ENCODE measurements at places on chromosomes 7 and 10.

GRCh38 chr7:45700556-45700955 lies 126.4 kb downstream of the ADCY1 start:
- no peak for DNase-seq

DNA sequence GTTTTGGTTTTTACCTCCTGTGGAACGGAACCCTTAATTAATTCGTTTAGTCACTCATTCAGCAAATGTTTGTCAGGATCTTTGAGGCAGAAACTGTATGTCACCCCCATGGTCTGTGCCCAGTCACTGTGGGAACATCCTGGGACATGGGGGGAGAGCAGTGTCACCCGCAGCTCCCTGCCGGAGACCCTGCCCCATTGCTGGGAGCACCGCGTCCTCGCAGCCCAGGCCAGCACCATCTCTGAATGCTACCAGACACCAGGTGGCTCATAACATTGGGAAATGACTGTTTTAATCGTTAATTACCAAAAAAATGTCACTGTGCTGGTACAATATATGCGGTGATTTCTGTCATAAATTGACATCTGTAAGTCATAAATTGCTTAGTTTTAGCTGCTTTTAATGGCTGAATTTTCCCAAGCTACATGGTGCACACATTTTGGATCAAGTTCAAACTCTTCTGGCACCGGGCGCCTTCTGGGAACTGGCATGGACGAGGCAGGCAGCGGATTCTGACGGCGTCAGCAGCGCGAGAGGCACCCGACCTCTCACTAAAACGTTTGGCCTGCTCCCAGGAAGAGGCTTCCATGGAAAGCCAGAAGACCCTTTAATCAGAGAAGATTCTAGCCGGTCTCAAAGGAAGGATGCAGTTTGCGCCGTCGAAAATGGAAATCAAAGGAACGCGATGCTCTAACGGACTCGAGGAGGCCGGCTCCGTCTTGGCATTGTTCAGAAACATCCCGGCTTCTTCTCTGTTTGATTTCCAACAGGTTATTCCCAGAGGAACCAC lies 184.2 kb downstream of the ADARB2 start:
- no peak for DNase-seq

- no peak for DNase-seq
Measured at GRCh38 chr7:140403878-140404564, at the start of gene RAB19. TSS of gene RAB19 (plus strand) at chr7:140404058. CDS start at chr7:140407647, 3,589 bp downstream.

- peak; percentile 9 for DNase-seq
Measured at GRCh38 chr10:62492012-62492869, 118.1 kb downstream of the ZNF365 start.

DNA sequence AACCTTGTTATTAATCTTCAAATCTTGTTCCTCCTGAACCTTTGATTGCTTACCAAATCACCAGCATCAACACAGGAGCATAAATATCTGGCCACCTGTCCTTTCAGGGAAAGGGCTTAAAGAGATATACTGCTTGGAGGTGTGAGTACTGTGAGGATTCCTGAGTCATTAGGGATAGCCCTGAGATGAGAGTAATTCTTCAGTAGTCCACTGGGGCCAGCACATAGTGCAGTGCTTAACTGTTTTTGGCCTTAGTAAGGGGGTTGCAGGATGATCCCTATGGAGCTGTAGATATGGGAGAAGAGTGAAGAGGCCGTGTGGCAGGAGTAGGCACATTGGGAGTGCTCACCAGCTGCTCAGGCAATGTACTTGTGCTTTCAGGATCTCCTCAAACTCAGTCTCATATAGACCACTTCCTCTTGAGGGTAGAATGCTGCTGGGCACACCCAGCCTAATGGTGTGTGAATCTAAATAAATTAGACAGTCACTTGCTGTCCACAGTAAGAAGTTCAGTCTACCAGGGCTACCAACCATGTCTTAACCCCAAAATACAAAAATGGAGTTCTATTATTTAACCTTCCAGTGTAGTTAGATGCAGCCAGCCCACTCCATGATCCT lies 26.5 kb upstream of the GPR141 start:
- DNase-seq = no peak

- DNase-seq = peak; percentile 84
Measured at GRCh38 chr7:7564323-7564780, 2.3 kb upstream of the MIOS start.

DNA sequence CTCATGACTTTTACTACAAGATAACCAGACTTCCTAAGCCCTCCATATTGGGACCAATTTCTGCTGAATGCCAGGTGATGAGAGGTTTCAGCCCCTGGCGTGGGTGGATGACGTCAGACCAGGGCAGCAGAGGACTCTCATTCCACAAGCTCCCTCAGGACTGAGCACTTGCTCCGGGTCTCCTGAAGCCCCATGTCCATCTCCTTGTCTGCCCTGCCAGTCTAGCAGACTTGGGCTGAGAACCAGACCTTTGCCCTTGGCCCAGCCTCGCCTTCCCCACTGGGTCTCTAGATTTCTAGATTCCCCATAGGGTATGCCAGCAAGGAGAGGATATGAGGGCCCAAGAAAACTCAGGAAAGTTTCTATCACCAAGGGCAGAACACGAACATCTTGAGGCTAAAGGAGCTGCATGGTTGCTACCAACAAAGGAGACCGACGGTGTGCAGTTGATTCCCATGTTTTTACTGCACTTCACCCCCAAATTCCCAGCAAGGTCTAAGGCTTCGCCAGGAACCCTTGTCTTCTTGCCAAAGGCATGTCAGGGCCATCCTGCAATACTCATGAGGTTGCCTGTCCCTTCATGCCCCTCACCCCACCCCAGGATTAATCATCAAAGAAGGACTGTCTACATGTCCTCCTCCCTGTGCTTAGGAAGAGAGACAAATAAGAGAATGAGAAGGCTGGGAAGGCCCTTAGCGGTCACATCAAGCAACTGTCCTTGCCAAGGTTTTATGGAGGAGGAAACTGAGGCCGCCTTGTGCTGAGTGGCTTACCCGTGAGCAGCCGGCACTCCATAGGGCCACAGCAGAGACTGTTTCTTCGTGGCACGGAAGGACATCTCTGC lies 96.5 kb upstream of the MACROH2A2 start:
- DNase-seq = no peak

- no peak for DNase-seq
Measured at GRCh38 chr10:124074501-124075109, 18.8 kb downstream of the CHST15 start.

DNA sequence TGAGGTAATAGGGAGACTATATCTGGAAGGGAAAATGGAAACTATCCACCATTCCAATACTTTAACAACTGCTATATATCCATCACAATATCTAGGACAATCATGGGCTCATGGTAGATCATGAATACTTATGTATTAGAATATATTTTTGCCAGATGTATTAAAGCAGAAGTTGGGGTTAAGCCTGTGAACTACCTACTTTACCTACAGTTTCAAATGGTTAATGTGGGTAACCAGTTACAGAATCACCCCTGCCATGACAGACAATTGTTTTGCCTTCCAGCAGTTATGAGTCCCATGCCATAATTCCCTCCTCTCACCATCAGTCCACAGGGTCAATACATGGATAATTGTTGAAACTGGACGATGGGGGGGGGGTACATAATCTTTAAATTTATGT lies 29.9 kb upstream of the RAPGEF5 start:
- no peak for DNase-seq

- DNase-seq = no peak
Measured at GRCh38 chr7:99120501-99120900, 23.4 kb downstream of the SMURF1 start.

GRCh38 chr10:72370201-72370722 lies 15.5 kb upstream of the DNAJB12 start:
- no peak for DNase-seq

DNA sequence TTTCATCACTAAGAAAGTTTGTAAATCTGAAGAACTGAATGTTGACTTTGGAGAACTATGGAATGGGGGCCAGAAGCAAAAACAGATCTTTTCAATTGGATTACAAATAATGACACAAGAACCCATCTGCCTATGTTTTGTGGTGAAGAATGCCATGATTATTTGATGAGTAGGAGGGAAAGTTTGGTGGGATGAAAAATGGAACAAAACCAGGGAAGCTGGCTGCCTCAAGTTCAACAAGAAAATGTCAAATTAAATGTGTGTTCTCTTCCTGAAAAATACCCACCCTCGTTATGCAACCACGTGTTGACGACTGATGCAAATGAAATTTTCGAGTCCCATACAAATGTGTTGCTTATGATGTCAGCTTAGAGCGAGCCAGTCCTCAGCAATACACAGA lies 208.5 kb downstream of the GPR37 start:
- no peak for DNase-seq

DNA sequence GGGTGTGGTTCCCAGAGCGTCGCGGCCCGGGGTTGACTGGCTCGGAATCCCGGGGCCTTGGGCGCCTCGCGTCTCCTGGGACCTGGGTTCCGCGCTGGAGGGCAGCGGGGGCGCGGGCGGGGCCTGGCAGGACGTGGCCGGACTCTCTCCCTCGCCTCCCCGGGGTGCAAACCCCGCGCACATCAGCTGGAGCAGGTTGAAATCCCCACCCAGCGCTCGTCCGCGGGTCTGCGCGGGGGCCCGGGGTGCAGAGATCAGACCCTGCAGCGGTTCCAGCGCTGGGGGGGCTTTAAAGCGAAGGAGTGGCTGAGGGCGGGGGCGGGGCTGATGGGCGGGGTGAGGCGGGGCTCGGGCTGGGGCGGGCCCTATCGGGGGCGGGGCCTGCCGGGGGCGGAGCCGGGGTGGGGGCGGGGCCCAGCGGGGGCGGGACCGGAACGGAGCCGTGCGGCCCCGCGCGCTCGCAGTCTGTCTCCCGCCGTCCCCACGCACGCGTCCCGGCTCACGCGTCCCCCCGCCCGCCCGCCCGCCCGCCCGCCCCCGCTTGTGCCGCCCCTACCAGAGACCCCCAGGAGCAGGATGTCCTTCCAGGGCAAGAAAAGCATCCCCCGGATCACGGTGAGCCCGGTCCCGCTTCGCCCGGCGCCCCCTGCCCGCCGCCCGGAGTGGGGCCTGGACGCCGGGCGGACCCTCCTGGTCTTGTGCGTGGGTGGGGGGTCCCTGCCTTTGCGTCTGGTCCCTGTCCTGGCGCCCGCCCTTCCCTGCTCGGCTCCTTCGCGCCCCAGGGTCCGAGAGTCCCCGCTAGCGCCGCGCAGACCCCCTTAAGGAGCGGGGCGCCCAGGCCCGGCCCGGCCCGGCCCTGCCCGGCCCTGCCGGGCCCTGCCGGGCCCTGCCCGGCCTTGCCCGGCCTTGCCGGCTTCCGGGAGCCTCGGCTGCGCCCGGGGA lies at the start of gene DPYSL4:
Gene DPYSL4 (plus strand): TSS at position 461 of the 942 bp plus-strand sequence. CDS start 116 bp downstream, at position 577.
- peak; percentile 37 for DNase-seq

GRCh38 chr7:159047536-159047935 lies 97.1 kb downstream of the VIPR2 start:
- no peak for DNase-seq

GRCh38 chr7:86660950-86661462 lies 17.3 kb downstream of the GRM3 start:
- DNase-seq = no peak

- DNase-seq = peak; percentile 72
Measured at GRCh38 chr10:21336476-21337170, 188.9 kb downstream of the SKIDA1 start.

GRCh38 chr7:66946545-66946944 lies 25.5 kb downstream of the TMEM248 start:
- no peak for DNase-seq

- DNase-seq = no peak
Measured at GRCh38 chr10:43299579-43299978, 32.7 kb upstream of the RASGEF1A start.

DNA sequence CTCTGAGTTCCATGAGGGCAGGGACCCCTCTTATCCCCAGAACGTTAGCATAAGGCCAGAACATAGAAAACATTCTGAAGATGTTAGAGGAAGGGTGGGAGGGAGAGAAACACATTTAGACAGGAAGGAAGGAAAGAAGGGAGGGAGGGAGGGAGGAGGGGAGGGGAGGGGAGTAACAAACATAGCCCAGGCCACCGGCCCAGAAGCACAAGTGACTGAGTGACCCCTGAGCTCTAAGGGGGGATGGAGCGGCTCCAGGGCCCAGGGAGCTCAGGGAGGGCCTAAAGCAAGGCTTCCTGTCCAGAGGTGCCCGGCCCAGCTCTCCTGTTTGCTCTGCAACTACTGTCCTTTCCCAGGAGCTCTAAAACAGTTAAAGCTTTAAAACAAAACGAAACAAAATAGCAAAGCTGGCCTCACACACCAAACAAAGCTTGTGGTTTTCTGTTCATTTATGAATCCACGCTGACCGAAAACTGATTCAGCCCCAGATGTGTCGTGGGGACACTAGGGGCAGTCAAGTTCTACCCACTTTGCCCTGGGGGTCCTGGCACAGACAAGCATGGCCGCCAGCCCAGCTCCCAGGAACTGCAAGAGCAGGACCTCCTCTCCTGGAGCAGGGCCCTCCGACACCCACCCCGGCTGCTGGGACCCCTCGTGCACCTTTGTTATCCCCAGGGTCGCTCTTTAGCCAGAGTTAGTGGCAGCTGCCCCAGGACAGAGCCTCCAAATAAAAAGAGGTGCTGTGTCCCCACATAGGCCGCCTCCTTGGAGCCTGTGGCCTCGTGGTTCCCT lies 496.2 kb upstream of the FOXK1 start:
- DNase-seq = no peak

Measured in HTR-8/SVneo (cell line).